Fibroblast of skin of back (primary cell): ENCODE measurements at places on chromosomes 1 and 21.

GRCh38 chr1:185441605-185442004 is 124.6 kb upstream of the IVNS1ABP start:
- peak; percentile 80 for DNase-seq

DNA sequence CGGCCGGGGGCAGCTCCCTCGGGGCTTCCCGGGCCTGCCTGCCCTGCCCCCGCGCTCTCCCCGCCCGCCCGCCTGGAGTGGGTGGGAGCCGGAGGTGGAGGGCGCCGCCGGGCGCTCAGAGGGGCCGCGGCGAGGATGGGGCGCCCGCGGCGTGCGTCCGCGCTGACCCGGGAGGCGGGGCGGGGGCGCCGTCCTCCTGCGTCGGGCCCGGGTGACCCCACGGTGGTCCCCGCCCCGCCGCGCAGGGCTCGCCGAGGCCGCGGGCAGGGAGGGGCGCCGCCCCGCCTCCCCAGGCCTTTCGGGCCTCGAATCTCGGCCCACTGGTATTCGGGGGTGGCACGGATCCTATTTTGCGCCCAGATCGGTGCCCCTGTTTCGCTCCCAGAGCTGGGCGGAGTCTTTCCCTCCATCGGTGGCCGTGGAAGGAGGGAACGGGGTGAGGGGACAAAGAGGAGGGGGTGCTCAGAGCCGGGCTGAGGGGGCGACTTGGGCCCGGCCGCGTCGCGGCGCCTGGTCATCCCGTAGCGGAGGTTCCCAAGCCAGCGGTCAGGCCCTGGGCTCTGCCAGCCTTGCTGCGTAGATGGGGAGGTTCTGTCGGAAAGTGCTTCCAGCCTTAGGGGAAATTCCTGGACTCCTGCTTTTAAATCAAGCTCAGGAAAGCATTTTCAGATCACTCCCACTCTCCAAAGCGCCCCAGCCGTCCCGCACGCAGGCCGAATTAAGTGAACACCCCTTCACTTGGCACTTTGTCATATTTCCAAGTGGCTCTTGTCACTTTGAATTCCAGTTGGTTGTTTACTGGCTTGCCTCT is 545 bp downstream of the PATJ start:
- peak; percentile 43 for DNase-seq

GRCh38 chr1:115051850-115052249 is 22.2 kb downstream of the TSHB start:
- DNase-seq = no peak

- DNase-seq = no peak
These were observed 51.3 kb downstream of the PCP4 start for GRCh38 chr21:39918558-39918957.

- DNase-seq = peak; percentile 59
These were observed 32.5 kb downstream of the DHCR24 start for GRCh38 chr1:54854381-54855020.

GRCh38 chr1:182707122-182707521 is 22.7 kb upstream of the RGS8 start:
- DNase-seq = no peak

GRCh38 chr1:175960169-175960568 is 216.8 kb upstream of the TNR start:
- DNase-seq = no peak

GRCh38 chr1:26290882-26291261 is 11.0 kb downstream of the SH3BGRL3 start:
- DNase-seq = no peak

GRCh38 chr1:215004121-215004827 is 78.3 kb upstream of the KCNK2 start:
- peak; percentile 42 for DNase-seq

- DNase-seq = peak; percentile 8
These were observed 779.9 kb downstream of the KCNT2 start for GRCh38 chr1:195828325-195828724.

DNA sequence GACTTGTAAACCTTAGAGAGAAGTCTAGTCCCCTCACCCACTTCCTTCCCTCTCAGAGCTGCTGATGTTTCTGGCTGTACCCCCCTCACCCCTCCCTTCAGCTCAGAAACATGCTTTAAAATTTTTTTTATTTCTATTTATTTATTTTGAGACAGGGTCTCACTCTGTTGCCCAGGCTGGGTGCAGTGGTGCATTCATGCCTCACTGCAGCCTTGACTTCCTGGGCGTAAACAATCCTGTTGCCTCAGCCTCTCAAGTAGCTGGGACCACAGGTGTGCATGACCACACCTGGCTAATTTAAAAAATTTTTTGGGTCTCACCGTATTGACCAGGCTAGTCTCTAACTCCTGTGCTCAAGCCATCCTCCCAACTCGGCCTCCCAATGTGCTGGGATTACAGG is 2.9 kb upstream of the WNT2B start:
- DNase-seq = no peak

DNA sequence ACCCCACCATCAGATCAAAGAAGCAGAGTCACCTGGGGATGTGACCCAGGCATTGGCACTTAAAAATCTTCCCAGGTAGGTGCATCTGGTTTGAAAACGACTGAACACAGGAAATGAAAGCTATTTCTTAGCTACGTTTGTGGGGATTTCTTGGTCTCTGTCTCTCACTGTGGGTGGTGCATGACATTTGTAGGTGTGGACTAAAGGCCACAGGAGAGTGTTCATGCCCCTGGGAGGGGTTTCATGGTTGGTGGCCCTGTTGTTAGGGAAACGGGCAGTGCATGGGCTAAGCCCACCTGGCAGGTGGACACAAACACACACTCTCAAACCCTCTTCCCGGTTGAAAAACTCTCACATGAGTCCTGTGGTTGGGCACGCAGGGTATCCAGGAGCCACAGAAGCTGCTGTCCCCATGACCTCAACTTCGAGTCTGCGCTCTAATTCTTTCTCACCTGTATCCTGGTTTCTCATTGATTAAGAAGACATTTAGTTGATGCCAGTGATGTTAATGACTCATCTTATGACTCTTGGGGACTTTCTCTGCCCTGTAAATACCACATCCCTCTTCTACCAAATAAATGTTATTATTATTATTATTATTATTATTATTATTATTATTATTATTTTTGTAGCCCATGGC is 119.4 kb downstream of the MRPS6 start:
- DNase-seq = no peak

- DNase-seq = no peak
These were observed 74.3 kb upstream of the EDN2 start for GRCh38 chr1:41558761-41559171.

DNA sequence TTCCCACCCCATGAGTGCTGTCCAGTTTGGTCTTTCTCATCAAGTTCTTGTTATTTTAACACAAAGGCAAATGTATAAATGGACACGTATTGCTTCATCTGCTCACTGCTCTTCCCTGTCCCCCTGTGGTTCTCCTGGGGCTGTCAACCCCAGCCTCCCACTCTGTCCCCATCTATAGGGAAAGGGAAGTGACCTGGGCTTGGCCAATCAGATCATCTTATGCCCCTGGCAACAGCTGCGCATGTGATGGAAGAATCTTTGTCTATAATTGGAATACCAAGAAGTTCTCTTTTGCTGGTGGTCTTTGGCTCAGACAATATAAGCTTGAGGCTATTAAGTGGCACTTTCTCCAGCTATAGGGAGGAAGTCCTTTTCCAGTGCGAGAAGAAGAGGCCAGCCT is 4.7 kb upstream of the CCSAP start:
- no peak for DNase-seq

DNA sequence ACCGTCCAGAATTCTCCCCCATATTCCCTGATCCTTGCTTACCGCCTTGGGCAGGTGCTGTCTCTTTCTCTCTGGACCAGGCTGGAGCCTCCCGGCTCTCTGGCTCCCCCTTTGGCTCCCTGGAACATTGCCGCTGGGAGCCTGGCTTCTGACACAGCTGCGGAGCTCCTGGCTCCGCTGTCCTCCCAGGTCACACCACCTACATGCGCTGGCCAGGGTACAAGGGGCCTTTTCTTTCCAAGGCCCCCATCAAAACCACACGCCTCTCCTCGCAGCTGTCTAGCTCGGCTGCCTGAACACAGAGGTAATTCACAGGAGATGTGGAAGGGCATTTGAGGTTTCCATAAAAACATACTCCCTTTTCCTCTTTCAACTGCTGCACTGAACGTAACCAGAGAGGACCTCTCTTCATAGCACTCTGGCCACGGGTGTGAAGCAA is 7.5 kb upstream of the ZNF648 start:
- peak; percentile 20 for DNase-seq

DNA sequence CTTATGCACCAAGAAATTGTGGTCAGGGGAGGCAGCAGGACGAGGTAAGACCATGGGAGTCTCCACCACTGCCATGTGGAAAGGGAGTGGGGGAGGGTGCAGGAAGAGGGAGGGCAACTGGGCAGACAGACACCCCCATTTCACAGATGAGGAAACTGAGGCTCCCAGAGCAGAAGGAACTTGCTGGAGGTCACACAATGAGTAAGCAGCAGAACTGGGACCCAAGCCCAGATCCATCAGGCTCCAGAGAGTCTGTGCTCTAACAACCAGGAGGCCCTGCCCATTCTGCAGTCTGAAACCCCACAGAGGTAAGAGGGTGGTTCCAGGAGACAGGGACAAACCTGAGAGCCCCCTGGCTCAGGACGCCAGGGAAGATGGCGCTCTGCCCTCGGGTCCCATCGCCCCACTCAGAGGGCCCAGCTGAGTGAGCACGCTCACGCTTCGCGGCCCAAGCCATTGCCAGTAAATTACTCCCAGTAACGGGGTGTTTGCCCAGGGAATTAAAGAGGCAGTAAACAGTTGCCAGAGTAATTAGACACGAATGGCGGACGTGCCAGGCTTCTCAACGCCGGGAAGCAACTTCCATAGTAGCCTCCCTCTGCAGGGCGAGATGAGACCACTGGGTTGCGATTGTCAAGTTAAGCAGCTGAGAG is 59.2 kb downstream of the MATN1 start:
- DNase-seq = no peak

- DNase-seq = no peak
These were observed 58.8 kb upstream of the AJAP1 start for GRCh38 chr1:4595341-4596225.
